ENCODE measurements at places on chromosomes 7 and 10. TPM values are rescaled to one million over a fixed set of nuclear protein-coding genes. Genes with fewer than 3 reads are reported as not detected.

The NKX1-2 gene
- 0.47 TPM for total RNA-seq

The ARHGAP21 gene
- 338 TPM for total RNA-seq

The SKIDA1 gene
- total RNA-seq, result 9.4 TPM

The AKR1C8 gene
- total RNA-seq, result 0.78 TPM

The TAC1 gene
- total RNA-seq, result 3.6 TPM

The SRRM3 gene
- total RNA-seq, result 6.7 TPM

The ICA1 gene
- 49.8 TPM for total RNA-seq

The HHEX gene
- 1.6 TPM for total RNA-seq

The TMEM184A gene
- not detected for total RNA-seq

The HTR5A gene
- total RNA-seq, result 0.62 TPM

The SNCG gene
- total RNA-seq, result 2.7 TPM

All from occipital lobe (tissue), 3 donors.